ENCODE measurements at places on chromosomes 13 and 19. TPM values are rescaled to one million over a fixed set of nuclear protein-coding genes. Genes with fewer than 3 reads are reported as not detected.

ZNF541 gene
- total RNA-seq: 1.5 TPM

SLC8A2 gene
- 5.9 TPM for total RNA-seq

DLL3 gene
- 0.36 TPM for total RNA-seq

COL5A3 gene
- 6.1 TPM for total RNA-seq

NLRP4 gene
- not detected for total RNA-seq

DNA sequence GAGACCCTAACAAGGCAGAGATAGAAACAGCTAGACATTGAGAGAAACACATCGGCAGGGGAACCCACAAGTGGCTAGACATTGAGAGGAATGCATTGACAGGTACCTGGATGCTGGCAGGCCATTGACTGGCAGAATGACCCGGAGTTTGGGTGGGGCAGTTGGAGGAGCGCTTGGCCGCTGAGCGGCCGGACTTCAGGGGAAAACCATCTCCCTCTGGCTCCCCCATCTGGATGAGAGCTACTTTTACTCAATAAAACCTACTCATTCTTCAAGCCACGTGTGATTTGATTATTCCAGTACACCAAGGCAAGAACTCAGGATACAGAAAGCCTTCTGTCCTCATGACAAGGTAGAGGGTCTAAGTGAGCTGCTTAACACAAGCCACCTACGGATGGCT, 473.4 kb downstream of the SLITRK5 start:
- no peak overlapping the region for H3K27ac ChIP-seq
- H3K4me3 ChIP-seq: no peak overlapping the region
- no peak for DNase-seq
- no peaks in the 10 kb centered on the region for H3K4me1 ChIP-seq

DNA sequence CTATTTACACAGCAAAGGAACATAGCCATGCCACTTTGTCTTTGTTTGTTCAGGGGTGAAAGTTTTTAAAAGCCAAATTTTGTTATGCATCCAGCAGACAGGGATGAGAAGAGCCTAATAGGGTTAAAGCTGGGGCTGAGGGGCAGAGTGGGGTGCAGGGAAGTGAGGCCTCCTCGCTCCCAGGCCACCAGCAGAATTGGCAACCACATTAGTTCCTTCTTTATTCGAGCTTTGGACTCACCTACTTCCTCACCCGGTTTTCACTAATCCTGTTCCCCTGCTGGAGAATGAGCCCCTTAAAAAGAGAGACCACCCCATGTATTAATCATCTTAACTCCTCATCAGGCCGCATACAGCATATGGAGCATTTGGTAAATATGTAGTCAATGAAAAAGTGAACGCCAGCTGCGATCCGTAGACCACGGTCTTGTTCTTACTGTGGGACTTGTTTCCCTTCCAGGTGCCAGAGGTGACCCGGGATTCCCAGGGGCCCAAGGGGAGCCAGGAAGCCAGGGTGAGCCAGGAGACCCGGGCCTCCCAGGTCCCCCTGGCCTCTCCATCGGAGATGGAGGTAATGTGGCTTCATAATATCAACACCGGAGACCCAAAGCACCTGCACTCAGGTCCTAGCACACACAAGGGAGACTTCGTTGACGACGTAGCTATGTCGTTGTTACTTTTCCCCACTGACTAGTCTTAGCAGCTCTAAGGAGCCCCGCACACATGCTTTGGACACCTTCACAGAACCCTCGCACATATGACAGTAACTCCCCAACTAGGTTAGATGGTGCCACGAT, 112.1 kb downstream of the RAB20 start:
- no peak for DNase-seq
- H3K27ac ChIP-seq: peak overlapping the region; percentile 65
- H3K4me3 ChIP-seq: no peak overlapping the region
- peaks cover 50% of the 10 kb centered on the region for H3K4me1 ChIP-seq
- H3K27me3 ChIP-seq: no peaks in the 10 kb centered on the region
- peaks cover 89% of the 10 kb centered on the region for H3K36me3 ChIP-seq

GRCh38 chr13:86579662-86580061, 780.4 kb upstream of the SLITRK6 start:
- no peak overlapping the region for H3K27ac ChIP-seq
- H3K27me3 ChIP-seq: no peaks in the 10 kb centered on the region
- H3K4me3 ChIP-seq: no peak overlapping the region
- no peak for DNase-seq
- H3K36me3 ChIP-seq: no peaks in the 10 kb centered on the region

DNA sequence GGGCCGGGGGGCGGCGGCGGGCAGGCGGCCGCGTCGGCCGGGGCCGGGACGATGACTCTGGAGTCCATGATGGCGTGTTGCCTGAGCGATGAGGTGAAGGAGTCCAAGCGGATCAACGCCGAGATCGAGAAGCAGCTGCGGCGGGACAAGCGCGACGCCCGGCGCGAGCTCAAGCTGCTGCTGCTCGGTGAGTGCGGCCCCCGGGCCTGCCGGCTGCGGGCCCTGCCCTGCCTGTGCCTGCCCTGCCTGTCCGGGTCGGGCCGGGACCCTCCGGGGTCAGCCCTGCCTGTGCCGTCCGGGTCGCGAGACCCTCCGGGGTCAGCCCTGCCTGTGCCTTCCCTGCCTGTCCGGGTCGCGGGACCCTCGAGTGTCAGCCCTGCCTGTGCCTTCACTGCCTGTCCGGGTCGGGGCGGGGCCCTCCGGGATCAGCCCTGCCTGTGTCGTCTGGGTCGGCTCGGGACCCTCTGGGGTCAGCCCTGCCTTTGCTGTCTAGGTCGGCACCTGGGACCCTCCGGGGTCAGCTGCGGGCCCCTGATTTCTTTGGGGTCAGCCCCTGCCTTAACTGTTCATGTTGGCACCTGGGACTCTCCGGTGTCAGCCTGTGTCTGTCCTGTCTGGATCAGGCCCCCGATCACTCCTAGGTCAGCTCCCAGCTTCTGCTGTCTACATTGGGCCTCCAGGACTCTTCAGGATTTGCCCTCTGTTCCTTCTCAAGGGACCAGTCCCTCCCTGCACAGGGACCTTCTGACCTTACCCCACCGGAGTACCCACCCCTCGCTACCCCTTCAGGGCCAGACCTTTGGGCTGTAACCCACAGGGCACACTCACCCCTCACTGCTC, 659 bp downstream of the GNA11 start:
- H3K4me3 ChIP-seq: peak overlapping the region; percentile 96
- peaks cover 54% of the 10 kb centered on the region for H3K4me1 ChIP-seq
- H3K27ac ChIP-seq: peak overlapping the region; percentile 86
- H3K36me3 ChIP-seq: no peaks in the 10 kb centered on the region
- no peaks in the 10 kb centered on the region for H3K27me3 ChIP-seq
- DNase-seq: no peak

GRCh38 chr13:75661443-75661842, 25.3 kb downstream of the LMO7 start:
- H3K4me1 ChIP-seq: no peaks in the 10 kb centered on the region
- DNase-seq: no peak
- H3K4me3 ChIP-seq: no peak overlapping the region
- H3K27me3 ChIP-seq: no peaks in the 10 kb centered on the region
- no peaks in the 10 kb centered on the region for H3K36me3 ChIP-seq

- no peaks in the 10 kb centered on the region for H3K27me3 ChIP-seq
- no peak for DNase-seq
- no peaks in the 10 kb centered on the region for H3K36me3 ChIP-seq
- no peak overlapping the region for H3K4me3 ChIP-seq
- H3K27ac ChIP-seq: no peak overlapping the region
- H3K4me1 ChIP-seq: no peaks in the 10 kb centered on the region
Measured at GRCh38 chr19:2811221-2811722, 8.4 kb upstream of the ZNF554 start.

DNA sequence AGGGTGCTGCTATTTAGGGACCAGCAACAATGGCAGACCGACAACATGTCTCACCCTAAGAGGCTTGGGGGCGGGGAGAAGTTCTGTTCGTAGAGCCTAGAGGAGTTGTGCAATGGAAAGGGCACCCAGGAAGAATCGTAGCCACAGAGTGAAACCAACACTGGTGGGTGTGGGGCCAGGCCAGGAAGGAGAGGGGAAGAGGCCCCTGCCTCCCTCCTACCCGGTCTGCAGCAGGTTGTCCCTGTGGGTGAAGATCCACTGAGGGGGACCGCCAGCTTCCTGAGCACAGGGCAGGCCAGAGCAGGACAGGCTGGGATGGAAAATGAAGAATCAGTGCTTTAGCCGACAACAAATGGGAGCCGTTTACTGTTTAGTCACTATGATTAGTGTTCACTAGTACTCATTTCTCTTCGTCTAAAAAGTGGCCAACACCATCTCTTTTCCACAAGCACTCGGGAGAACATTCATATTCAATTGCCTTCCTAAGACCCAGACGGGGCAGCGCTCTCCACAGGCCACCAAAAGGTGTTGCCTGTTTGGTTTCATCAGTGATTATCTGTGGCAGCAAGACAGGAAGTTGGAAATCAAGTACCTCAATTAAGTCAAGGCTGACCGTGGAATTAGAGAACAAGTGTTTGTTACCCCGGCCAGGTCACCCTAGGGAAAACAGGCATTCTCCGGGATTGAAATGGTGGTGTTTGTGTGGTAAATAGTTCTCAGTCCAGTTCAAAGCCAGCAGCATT, 1.1 kb upstream of the ATP11A start:
- H3K4me1 ChIP-seq: peaks cover 33% of the 10 kb centered on the region
- peak overlapping the region; percentile 77 for H3K4me3 ChIP-seq
- H3K27ac ChIP-seq: peak overlapping the region; percentile 87
- no peak for DNase-seq
- H3K27me3 ChIP-seq: no peaks in the 10 kb centered on the region

- no peaks in the 10 kb centered on the region for H3K4me1 ChIP-seq
- no peak for DNase-seq
- H3K27ac ChIP-seq: no peak overlapping the region
- H3K4me3 ChIP-seq: no peak overlapping the region
- H3K36me3 ChIP-seq: peaks cover 71% of the 10 kb centered on the region
Measured at GRCh38 chr19:35018379-35018778, 11.9 kb upstream of the SCN1B start.

DNA sequence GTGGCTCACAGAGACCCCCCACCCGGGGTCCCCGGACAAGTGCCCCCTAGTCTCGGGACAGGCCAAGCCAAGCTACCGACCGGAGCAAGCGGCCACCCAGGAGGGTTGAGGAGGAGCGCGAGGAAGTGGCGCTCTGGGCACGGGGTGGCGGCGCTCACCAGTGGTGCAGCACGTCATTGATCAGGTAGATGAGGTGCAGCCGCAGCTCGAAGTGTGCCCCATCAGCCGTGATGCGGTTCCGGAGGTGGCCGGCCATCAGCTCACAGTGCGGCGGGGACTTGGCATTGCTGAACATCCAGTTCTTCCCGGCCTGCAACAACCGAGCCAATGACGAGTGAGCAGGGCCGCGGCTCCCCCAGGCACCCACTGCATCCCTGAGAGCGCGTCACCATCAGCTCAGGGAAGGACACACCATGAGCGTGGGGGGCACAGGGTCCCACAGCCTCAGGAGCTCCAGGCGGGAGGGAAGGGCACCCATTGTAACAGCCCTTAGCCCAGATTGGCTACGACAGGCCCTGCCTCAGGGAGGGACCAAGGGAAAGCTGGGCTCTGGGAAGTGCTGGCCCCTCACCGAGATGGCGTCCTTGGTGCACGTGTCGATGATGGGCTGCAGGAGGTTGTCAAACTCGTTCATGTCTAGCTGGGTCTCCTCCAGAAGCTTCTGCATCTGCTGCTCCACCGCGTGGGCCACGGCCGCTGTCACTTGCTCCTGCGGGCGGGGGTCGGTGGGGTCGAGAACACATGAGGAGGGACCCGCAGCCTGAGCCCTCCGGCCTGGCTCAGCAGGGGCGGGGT, 9.6 kb downstream of the CHERP start:
- no peaks in the 10 kb centered on the region for H3K27me3 ChIP-seq
- H3K4me1 ChIP-seq: no peaks in the 10 kb centered on the region
- peaks cover 68% of the 10 kb centered on the region for H3K36me3 ChIP-seq
- H3K4me3 ChIP-seq: no peak overlapping the region
- DNase-seq: no peak

Measured in sigmoid colon (tissue), 7 donors.